GM19239 (cell line): ENCODE measurements at places on chromosomes 6 and 20.

DNA sequence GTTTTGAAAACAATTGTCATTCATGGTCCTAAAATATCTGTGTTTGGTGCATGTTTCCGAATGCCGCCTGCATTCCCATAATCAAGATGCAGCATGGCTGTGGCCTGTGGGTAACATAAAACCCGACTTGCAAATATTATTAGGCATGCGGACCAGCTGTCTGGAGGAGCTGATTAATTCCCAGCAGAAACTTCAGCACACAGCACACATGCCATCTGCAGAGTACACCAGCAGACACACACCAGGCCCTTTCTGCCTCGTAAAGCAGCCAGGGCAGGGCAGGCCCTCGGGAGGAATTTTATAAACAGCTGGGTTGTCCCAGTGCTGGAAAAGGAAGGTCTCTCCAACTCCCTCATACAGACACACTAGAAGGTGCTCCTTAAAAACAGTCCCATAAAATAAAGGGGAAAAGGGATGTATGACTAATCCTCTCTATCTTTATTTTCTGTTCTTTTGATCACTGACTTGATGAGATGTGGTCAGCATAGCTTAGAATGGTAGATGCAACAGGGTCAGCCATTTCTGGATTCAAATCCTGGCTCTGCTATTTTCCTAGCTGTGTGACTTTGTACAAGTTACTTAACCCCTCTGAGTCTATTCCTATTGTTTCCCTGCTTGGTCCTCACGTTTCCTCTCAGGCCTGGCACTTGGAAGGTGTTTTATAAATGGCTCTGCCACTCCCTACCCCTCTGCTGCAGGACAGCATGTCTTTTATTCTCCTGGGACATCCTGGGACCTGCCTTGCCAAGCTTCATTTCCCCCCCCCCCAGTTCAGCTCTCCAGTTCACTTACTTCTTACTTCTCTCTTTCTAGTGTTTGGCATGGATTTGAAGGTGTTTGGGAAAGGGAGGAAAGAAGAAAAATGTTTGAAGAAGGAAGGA lies 85.9 kb upstream of the TRAF3IP2 start:
- no peak for DNase-seq

- no peak for DNase-seq
Observed at GRCh38 chr20:58130156-58130555, 98.3 kb downstream of the ANKRD60 start.

DNA sequence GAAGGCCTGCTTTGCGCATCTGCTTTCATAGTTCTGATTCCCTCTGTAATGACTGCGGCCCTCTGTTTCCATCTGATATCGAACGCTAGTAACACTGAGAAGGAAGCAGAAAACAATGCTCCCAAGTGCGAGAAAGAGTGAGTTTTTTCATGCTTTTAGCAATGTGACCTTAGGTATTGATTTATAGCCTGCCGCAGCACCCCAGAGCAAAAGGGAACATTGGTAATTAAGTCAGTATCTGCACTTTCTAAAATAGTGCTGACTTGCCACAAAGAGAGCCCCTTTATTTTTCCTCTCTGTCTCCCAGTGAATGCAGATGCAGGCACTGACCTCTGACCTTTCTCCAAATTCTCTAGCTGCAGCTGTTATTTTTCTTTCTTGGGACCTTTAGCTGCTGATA lies 129.8 kb downstream of the HDGFL1 start:
- no peak for DNase-seq

GRCh38 chr6:122650403-122650802 lies 40.2 kb downstream of the PKIB start:
- no peak for DNase-seq

DNA sequence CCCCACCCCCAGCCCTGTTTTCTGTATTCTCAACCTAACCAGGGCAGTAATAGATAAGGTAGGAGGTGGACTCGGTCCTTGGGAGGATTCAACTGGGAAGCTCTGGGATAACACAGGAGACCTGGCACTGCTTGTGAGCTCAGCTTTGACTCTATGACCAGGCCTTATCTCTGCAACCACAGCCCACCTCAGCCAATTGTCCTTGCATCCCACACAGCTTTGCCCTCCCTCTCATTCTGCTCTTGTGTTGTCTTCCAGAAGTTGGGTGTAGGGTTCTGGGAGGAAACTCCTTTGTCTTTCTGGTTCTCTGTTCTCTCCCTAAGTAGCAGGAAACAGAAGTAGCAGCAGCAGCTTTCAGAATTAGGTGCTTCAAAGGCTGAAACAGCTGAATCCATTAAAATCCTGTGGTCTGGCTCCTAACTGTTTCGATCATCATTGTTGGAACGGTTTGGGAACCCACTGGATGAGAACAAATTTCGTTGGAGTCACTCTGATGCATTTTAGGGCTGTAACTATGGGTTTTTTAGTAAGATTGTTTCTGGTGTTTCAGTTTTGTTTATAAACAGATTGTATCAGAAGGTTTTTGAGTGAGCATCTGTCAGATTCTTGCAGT lies 32.4 kb upstream of the SNX9 start:
- no peak for DNase-seq

GRCh38 chr6:164359441-164359840 lies 944.9 kb downstream of the QKI start:
- no peak for DNase-seq

- no peak for DNase-seq
Observed at GRCh38 chr20:48845721-48846306, 18.0 kb upstream of the PREX1 start.

GRCh38 chr6:17484201-17484849 lies 90.9 kb downstream of the CAP2 start:
- no peak for DNase-seq

- DNase-seq, result no peak
Observed at GRCh38 chr6:2166717-2167116, 78.7 kb downstream of the GMDS start.

- DNase-seq, result no peak
Observed at GRCh38 chr6:38572186-38572813, 67.4 kb downstream of the BTBD9 start.
